Stimulated activated CD4-positive, alpha-beta T cell treated with anti-CD3 and anti-CD28 coated beads, Interleukin-2, amount 100 ng/mL, for 4 hours (primary cell): ENCODE measurements at places on chromosomes 2 and 18.

DNA sequence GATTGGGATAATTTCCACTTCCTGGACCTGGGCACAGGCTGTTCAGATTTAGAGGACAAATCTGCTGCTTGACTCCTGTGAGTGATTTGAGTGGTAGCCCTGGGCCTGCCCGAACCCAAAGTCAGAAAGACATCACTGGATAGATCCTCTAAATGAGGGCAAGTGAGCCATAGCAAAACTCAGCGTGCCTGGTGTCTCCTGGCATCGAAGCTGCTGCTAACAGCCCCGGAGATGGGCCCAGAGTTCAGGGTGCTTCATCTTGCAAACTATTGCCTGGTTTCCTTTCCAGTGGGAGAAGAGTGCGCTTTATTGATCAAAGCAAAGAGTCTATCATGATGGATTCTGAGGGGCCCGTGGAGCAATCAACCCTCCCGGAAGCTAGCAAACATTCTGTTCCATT, 153.1 kb upstream of the KLHL29 start:
- DNase-seq = no peak

- DNase-seq = no peak
Measured at GRCh38 chr2:42368817-42369531, 8.0 kb upstream of the COX7A2L start.

DNA sequence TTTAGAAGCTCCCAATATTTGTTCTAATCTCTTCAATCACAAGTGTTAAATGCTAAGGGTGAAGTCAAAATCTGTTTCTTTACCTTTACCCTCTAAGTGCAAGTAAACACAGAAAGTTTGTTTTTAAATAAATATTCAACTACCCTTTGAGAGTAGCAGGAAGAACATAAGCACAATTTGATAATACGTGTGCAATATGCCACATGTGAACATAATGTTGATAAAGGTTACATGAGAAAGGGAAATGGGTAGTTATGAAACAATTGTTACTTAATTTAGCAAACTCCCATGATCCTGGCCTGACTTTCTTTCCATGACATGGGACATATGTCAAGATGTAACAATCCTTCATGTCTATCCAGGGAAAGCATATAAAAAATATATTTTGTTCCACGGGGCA, 7.1 kb downstream of the SPRED2 start:
- no peak for DNase-seq

GRCh38 chr2:11346023-11346482, 1.6 kb upstream of the ROCK2 start:
- no peak for DNase-seq
